ENCODE measurements at places on chromosomes 12 and 14.

DNA sequence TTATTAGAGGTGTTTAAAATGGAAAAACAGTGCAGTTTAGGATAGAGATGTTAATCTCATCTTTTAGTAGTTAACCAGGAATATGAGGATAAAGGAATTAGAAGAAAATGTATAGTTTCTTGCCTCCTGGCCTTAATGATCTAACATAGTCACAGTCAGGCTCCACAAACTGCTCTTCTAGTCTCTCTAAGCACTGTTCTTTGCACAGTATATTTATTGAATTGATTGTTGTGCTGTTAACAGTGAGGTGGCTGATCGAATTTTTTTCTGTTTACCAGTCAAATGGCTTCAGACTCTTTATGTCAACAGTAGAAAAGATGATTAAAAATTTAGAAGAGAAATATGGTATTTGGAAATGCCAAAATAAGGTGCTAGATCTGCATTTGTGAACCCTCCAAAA is 37.8 kb downstream of the ATF7IP start:
- no peak for DNase-seq

DNA sequence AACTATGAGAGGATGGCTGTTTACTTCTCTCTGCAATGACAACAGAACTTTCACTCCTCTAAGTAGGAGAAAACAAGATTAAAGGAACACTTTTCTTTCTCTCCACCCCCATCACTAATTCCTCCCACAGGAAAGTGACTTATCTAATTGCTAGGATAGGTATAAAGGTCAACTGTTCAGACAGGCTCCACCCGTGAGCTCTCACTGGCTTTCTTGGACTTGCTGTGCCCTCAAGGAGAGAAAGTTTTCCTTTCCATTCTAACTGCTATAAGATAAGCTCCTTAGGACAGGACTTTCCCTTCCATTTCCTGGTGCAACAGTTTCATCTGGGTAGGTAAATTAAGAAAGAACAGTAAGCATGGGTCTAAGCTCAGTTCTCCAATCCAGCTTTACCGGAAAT is 4.8 kb downstream of the SLC41A2 start:
- no peak for DNase-seq

DNA sequence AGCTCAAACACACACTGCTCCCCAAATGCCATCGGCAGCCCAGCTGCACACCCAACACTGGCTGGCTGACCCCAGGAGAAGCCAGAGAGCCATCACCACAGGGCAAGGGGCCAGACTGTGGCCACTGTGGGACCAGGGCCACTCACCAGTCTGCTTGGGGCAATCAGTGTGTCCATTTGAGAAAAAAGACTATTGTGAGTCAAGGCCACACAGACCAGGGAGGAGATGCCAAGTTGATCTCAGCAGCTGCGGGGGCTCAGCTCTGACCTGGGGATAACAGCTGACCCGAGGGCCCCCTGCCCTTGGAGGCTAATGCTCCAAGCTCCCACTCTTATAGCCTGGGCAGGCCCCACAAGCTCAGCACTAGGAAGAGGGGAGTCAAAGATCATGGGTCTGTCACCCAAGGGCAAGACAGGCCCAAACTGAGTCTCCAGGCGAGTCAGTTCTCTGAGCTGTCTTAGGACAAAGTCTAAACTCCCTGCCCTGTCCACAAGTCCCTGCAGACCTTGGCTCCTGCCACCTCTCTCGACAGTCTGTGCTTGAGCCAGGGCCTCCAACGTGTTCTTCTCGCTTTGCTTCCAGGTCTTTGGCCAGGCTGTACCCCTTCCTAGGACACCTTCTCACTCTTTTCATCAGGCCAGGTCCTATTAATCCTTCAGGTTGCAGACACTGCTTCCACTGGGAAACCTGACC is 30.1 kb upstream of the PNMA1 start:
- DNase-seq: no peak

DNA sequence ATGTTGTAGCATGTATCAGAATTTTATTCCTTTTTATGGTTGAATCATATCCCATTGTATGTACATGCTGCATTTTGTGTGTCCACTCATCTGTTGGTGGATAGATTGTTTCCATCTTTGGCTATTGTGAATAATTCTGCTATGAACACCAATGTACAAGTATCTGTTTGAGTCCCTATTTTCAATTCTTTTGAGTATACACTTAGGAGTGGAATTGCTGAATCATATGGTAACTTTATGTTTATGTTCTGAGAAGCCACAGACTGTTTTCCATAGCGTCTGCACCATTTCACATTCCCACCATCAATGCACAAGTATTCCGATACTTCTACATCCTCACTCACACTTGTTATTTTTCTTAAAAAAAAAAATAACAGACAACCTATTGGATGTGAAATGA is 91.5 kb downstream of the ARF6 start:
- DNase-seq: no peak

DNA sequence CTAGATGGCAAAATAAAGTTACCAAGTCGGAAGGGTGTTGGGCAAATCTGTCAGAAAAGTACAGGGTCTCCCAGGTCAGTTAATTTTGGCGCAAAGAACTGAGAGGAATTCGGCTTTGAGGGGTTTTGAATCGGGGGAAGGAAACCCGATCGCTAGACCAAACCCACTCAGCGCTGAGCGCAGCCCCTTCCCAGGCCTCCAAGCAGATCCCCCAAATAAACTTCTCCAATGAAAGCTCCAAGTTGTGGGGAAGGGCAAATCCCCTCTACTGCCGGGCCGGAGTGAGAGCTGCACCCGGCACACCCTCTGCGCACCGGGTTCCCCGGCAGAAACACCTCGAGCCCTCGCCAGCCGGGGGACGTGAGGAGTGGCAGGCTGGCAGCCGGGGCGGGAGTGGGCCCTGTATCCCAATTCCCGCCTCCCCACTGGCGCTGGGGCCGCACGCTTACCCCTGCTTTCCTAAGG is 441 bp downstream of the E2F7 start:
- no peak for DNase-seq

DNA sequence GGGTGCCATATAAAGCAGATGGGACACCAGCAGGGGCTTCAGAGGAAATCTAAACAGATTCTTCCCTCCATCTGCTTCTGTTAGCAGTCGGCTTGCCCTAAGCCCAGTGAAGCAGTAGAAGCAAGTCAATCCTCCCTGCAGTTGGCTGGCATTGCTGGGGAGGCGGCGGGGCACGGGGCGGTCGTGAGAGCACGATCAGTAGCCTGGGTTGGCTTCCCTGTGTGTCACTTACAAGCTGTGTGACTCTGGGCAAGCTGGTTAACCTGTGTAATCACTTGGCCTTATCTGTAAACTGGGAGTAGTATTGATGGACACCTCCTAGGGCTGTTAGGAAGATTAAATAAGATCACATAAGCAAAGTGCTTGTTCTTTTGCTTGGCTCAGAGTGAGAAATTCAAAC is 19.4 kb downstream of the MYRFL start:
- DNase-seq: no peak

DNA sequence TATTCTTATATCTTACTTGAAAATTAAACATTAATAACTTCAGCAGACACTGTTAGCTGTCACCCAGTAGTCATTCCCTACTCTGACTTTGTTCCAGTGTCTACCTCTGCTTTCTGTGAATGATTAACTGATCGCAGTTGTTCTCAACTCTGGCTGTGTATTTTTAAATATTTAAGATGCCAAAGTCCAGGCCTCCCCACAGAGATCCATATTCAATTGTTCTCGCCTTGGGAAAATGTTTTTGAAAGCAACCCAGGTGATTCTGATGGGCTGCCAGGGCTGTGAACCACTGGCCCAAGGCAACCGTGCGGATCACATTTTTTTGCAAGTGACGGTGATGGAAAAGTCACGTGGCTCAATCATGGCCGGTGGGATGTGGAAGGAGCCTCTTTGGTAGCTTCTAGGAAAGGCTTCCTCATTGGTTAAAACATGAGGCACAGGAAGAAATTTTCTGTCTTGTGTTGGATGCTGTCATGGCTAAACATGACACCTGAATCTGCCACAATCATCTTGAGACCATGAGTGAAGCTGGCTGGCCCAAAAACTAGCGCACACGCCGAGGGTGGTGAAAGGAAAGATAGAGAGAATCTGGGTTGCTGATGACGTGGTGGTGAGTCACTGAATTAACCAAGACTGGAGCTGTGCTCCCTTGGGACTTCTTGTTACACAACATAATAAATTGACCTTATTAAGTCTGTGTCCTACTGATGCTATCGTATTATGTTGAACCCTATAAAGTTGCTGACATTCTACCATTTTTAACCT is 37.2 kb downstream of the RDH12 start:
- DNase-seq: no peak

GRCh38 chr14:23667134-23667533 is 31.0 kb downstream of the DHRS2 start:
- DNase-seq: no peak

DNA sequence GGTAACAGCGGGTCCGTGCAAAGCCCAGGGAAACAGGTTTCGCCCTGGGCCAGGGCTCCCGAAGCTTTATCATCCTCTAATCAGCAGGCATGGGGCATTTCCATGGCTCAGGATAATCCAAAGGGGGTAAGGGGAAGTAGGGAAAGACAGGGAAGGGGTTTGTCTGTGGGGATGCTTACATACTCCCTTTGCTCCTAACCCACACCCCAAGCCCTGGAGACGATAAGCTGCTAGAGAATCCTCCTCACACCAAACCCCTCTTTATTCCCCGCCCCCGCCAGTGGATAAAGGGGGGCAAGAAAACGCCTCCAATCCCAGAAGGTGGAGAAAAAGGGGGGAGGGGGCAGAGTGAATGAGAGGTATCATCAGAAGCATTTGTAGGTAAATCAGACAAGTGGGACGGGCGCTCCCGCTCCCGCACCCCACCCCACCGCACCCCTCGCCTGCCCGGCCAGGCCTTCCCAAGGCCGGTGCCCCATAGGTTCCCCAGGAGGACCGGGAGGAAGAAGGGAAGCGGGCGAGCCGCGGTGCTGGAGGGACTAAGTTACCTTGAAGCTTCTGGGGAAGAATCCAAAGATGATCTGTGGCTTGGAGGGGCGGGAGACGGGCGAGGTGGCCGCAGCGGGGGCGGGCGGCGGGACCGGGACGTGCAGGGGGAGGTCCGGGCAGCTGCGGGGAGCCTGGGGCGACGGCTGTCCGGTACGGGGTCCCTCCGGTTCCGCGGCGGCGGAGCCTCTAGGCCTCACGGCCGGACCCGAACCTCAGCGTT is 762 bp downstream of the PPP2R5E start:
- DNase-seq: peak; percentile 21

DNA sequence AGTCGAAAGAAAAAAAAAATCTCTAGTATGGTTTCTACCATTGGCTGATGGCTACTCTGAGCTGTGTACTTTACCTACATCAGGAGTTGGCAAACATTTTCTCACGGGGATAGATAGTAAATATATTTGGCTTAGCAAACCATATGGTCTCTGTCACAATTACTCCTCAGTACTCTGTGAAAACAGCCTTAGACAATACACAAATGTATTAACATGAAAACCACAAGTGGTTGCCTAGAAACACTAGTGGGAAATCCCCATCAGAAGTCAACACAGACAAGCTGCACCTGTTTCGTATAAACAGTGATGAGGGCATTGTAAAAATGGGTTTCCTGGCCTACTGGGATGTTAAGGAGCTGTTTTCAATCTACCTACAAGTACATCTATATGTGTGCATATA is 84.6 kb upstream of the NAV3 start:
- DNase-seq: no peak

DNA sequence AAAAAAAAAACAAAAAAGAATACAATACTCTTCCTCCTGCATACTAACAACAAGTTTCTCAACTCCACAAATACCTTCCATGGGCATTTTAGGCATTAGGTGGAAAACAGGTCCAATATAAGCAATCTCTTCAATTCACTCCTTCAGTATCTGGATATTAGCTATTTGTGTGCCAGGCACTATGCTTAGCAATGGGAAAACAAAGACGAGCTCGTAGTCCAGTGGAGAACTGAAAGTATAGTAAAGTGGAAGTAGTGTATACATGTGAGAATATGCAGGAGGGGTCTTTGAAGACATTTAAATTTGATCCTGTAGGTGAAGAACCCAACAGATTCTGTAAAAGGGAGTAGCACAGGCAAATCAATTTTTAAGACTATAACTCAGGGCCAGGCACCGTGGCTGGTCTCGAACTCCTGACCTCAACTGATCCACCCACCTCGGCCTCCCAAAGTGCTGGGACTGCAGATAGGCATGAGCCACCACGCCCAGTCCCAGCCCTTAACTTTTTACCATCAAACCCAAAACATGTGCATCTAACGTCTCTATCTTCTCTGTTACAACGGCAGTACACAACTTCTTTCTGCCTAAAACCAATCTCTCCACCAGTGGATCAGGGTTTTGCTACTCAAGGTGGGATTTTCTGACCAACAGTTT is 10.6 kb downstream of the HECTD1 start:
- no peak for DNase-seq

GRCh38 chr12:45336762-45337596 is 121.1 kb downstream of the ANO6 start:
- DNase-seq: no peak

Measured in hindlimb muscle (tissue), 1 donor.